Activated CD4-positive, alpha-beta T cell treated with anti-CD3 and anti-CD28 coated beads, Interleukin-2, Interleukin-4, amounts not matched to agents 100 ng/mL and 50 ng/mL, durations not matched to agents 16 hours and 8 hours (primary cell): ENCODE measurements at places on chromosomes 13 and 19.

DNA sequence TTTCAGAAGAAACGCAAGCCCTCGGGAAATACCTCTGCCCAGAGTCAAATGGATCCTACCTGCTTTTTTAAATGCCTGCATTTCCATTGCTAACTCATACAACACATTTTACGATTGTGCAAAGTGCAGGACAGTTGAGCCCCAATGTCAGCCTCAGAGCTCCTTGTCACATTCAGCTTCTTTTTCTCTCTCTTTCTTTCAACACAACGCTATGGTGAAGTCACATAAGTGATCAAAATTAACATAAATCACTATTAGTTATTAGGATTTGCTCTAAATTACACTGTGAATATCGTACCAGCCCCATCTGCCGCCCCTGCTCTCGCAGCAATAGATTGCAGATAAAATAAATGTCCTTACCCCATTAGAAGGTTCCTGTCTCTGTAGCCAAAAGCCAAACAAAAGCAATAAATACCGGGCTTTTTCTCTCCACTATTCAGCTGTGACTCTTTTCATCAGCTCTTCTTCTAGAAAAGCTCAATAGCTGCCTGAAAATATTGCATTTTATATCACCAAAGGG lies 8.8 kb downstream of the POU4F1 start:
- DNase-seq = no peak

DNA sequence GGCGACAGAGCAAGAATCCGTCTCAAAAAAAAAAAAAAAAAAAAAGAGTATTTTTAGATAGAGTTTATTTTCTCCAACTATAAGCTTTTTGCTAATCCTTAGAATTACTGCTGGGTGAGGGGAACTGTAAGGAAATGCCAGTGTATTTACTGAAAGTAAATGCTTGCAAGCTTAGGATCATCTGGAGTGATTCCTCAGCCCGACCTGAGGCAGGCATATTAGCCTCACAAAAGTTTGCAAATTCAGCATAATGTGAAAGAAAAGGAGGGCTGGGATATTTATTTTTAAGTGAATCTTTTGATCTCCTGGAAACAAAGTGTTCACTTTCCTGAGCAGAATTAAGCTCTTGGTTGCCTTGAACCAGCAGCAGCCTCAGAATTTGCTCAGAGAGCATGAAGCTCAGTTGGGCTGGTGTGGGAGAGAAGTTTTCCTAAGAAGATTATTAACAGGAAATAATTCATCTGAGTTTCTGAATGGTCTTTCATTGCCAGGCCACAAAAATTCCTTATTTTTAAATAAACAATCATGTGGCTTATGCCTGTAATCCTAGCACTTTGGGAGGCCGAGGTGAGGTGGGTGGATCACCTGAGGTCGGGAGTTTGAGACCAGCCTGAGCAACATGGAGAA lies 24.7 kb upstream of the SPATA13 start:
- DNase-seq = no peak

DNA sequence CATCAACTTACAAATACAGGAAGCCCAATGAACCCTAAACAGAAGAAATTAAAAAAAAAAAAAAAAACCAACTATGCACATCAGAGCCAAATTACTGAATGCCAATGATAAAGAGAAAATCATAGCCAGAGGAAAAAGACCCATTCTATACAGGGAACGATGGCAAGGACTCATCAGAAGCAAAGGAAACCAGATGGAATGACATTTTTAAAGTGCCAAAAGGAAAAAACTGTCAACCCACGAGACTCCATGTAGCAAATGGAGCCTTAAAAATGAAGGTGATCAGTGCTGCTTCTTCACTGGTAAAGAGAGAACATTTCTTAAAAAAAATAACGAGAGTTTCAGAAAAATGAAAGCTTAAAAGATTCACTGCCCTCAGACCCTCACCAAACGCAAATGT lies 18.3 kb downstream of the PCID2 start:
- no peak for DNase-seq

DNA sequence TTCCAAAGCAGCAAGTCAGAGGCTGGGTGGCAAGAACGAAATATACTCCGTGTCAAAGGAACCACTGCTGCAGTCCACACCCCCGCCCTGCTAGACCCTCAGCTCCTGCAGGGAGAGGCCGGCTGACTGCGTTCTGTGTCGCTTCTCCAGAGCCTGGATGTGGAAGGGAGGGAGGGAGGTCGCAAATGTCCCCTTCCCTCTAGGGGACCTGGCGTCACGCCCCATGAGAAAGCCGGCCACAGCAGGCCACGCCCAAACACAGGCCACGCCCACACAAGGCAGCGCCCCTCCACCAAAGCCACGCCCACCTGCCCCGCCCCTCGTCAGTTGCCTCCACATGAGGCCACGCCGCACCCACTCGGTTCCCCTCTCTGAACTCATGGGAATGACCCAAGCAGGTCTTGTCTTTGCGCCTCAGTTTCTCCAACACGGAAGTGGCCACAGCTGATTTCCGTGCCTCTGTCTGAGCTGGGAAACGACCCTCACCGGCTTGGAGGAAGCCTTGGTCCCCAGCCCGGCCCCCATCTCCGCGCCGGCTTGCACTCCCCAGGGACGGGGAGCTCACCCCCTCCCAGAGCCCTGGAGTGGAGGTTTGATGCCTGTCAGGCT lies 38.4 kb upstream of the TCF3 start:
- peak; percentile 71 for DNase-seq

DNA sequence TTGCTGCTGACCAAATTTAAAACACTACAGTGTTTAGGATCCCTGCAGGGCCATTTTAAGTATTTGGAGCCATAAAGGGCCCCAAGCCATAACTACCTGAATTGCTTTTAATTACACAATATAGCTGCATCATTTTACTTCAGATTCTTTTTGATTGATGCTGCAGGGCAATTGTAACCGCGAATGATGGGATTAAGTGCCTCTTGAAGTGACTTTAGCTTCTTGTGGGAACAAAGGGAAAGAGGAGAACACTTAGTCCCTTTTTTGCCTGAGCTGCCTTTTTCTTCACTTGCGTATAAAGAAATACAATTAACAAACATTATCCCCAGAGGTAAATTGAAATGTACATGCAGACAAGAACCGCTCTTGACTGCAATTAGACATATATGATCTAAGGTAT lies 228.5 kb downstream of the ZIC5 start:
- no peak for DNase-seq
